Panc1 (cell line): ENCODE measurements at places on chromosomes 3 and 15. TPM values are rescaled to one million over a fixed set of nuclear protein-coding genes. Genes with fewer than 3 reads are reported as not detected.
A peak's percentile ranks its signal among the peaks of the same experiment; 100 is the strongest.

GRCh38 chr3:99731499-99731898 lies 86.2 kb upstream of the CMSS1 start:
- DNase-seq: no peak

DNA sequence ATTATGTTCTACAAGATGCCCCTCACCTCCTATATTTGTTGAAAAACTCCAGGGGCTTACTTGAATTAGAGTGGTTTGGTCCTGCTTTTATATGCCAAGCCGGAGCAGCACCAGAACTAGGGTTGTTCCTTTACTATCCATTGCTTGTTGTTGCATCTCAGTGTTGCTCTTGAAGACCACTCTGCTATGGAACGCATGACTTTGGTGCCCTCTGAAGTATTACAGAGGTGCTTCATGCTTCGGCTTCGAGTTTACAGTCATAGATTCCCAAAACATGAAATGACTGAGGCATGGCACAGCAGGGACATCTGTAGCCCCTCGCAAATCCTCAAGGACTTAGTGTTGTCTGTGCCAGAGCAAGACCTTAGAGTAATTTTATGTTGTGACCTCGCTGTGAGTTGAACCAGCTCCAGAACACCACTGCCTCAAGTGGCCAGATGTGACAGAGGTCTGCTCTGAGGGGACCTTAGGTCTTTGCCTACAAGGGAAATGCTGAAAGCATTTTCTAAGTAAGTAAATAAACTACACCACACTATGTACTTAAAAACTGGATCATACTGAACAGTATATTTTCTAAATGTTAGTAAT lies 67.2 kb upstream of the SIAH2 start:
- DNase-seq: peak; percentile 17

GRCh38 chr3:42822828-42823227 lies 13.6 kb downstream of the ACKR2 start:
- no peak for DNase-seq

DNA sequence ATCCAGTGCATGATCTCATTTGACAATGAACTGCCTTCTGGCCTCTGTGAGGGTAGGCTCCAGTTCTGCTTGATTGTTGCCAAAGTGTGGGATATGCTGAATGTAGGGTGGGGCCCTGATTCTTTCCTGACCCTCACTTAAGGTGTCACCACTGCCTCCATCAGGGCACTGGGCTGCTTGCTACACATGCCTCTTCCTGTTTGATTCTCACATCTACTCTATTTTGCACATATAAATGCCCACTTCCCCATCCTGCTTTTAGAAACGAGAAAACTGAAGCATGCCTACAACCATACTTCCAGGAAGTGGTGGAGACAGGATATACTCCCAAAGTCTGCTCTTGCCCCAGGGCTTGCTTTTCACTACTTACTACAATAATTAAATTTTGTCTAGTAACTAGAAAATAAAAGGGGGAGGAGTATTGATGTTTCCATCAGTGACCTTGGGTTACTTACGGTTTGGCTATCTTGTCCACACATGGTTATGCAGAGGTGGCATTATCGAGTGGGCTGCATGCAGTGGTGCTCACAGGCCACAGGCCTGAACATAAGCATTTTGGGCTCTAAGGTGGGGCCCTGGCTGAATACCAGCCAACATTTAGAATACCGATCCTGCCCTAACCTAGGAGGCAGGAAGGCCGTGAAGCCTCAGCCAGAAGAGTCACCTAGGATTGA lies 6.7 kb downstream of the ZDHHC3 start:
- no peak for DNase-seq

- no peak for DNase-seq
Observed at GRCh38 chr3:8561370-8561769, 59.7 kb downstream of the LMCD1 start.

GRCh38 chr3:143278721-143279120 lies 159.2 kb downstream of the CHST2 start:
- DNase-seq: no peak

- DNase-seq: no peak
Observed at GRCh38 chr3:115004201-115005140, 142.6 kb downstream of the ZBTB20 start.

Gene AMOTL2
- total RNA-seq: 146 TPM

Gene HTR3E
- total RNA-seq: not detected

Gene RHOV
- total RNA-seq: 4.2 TPM

Gene PAK6
- total RNA-seq: 6.3 TPM

Gene VGLL4
- 66.0 TPM for total RNA-seq

Gene MCF2L2
- total RNA-seq: 1.0 TPM

Gene CACNA2D3
- total RNA-seq: 0.41 TPM

Gene PPP1R14D
- total RNA-seq: 0.64 TPM

Gene FOXB1
- 0.64 TPM for total RNA-seq
